ENCODE measurements at places on chromosomes 6 and 20.

DNA sequence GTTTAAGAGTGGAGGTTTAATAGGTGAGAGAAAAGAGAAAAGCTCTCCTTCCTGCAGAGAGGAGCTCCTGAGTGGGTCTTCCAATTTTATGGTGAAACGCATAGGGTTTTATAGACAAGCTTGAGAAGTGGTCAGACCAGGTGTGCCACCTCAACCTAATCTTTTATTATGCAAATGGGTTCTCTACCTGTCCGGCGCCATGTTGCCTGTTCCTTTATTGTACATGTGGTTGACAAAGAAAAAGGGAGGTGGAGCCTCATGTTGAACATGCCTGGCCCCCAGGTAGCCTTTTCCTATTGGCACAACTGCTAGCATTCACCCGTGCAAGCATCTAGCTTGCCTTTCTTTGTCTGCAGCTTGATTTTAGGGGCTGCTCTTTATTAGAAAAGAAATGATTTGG is 115.9 kb upstream of the F13A1 start:
- no peak for DNase-seq

GRCh38 chr20:23626040-23626620 is 11.6 kb downstream of the CST3 start:
- DNase-seq, result no peak

GRCh38 chr20:62358171-62359042 is 8.7 kb downstream of the LAMA5 start:
- DNase-seq, result no peak

DNA sequence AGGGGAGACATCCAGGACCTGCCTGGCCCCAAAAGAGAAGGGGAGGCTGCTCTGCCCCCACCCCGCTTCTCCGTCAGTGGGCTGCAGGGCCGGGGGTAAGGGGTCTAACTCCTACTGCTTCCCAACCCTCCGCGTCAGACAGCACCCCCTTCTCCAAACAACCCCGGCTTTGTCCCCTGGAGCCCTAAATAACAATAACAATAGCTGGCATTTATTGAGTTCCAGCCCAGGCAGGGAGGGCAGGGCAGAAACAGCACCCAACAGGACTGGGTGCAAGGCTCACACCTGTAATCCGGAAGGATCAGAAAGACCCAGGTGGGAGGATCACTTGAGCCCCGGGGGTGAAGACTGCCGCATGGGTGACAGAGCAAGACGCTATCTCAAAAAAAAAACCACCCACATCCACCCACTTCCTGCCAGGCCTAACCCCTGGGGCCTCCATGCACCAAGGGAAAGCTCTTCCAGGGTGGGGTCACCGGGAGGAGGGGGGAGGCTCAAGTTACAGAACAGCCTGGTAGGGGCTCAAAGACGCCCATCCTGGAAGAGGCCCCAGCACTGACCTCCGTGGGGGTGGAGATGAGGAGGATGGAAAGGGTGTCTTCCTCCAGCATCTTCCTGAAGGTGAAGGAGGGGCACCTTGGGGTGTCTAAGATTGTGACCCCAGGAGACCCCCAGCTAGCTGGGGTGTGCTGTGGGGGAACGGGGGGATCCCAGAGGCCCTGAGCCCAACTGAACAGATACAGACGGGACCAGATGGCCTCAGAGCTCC is 1.3 kb upstream of the FNDC11 start:
- DNase-seq, result no peak

DNA sequence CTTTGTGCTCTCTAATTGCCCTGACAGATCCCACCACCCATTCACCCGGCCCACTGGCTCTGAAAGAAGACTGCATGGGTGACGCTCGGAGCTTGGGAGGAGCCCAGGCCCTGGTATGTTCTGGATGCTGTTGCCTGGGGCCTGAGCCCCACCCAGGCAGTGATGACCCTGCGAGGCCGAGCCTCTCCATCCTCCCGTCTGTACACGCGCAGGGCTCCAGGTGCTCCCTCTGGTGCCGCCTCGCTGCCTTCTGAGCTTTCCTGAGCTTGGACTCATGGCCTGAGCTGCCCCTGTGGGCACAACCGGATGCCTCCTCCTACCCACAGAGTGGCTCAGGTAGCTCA is 61.2 kb downstream of the STK35 start:
- no peak for DNase-seq
